Central memory CD8-positive, alpha-beta T cell (primary cell): ENCODE measurements at places on chromosomes 5 and 9.

- no peak for DNase-seq
Measured at GRCh38 chr5:4137781-4138180, 542.1 kb downstream of the IRX1 start.

- no peak for DNase-seq
Measured at GRCh38 chr9:69649566-69650250, 22.5 kb downstream of the APBA1 start.

DNA sequence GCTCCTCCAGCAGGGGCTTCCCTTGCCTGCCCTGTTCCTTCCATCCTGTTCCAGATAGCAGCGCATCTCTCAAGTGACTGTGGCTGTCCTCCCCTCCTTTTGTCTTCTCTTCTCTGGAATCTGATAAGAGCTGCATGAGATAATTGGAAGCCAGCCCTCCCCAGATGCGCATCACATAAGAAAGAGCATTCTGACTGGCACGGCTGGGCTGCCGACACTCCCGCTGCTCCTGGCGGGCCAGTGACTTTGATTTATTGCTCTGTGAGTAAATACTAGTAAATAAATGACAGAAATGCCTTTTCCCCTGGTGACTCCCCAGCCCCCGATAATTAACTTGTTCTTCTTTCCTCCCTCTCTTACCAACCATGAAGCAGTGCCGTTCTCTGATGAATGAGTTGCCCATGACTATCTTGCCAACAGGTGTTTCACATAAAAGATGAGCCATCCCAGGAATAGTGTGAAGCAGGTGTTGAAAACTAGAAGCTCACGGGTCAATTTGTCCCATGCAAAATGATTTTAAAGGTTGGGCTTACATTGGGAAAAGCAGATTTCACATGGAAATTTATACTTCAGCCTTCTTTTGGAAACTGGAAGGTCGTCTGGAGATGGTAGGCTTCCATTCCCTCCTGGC, 212.3 kb downstream of the ERCC6L2 start:
- DNase-seq: no peak

- DNase-seq: no peak
Measured at GRCh38 chr5:140214831-140215230, 39.8 kb downstream of the CYSTM1 start.

DNA sequence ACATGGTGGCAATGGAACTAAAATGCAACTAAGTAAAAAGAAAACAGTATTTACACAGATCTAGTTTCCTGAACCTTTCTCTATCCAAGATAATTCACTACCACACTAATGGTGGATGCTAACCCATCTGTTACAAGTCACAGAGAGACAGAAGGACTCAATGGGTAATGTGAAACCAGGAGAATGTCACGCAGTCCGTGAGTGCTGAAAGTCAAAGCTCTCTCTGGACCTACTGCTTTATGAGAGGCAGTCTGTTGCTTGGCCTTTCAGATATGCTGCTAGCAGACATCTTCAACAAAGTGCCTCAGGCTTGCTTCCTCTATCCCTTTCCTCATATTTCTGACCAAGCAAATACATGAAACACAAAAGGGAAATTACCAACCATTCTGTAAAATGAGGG, 69.0 kb upstream of the GLRX start:
- DNase-seq: no peak

DNA sequence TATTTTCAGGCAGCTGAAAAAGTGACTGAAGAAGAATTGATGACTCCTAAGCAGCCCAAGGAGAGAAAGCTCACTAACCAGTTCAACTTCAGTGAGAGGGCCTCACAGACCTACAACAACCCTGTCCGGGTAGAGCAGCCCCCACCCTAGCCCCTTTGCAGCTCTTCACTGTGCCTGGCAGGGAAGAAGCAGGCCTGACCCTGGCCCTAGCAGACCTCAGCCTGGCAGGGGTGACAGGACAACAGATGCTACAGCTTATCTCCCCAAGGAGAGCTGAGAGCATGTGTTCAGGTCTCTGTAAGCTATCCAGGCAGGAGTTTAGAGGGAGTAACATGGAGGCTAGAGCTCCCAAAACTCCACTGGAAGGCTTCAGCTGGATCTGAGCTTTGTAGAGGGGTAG, 31.8 kb downstream of the DNAI1 start:
- DNase-seq: no peak
